Stimulated activated CD4-positive, alpha-beta T cell treated with anti-CD3 and anti-CD28 coated beads, Interleukin-1b, Interleukin-23, amount 100 ng/mL, for 1 hour (primary cell): ENCODE measurements at places on chromosomes 1 and 21.

DNA sequence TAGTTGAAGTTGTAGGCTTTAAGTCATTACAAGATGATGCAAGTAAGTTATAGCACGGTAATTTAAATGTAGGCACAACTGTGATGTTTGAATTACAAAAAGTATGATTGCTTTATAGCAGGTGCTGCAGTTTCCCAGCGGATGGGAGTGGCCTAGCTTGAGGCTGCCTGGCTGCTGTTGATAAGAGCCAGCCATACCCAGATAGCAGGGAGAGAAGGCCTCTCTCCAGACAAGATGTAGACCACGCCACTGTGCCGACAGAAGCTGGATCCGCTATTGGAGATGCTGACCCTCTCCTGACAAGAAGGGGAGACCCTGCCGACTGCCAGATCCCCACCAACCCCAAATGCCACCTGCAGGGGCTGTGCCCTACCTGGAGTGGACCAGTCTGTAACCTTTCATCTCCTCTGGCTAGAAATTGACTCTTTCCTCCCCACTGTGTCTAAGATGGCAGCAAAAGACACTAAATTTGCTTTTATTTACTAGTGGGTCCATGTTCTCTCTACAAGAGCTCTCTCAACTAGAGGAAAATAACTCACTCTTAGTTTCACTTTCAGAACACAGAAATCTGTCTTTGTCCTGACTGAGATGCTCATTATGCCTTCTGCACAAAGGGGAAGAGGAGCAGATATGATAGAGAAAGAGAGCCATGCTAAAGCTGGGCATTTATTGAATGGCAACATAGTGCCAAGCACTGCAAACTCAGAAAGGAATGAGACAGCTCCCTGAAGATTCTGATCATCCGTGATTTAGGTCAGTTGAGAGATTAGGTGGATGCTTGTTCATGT lies 127.9 kb downstream of the URB2 start:
- no peak for DNase-seq

DNA sequence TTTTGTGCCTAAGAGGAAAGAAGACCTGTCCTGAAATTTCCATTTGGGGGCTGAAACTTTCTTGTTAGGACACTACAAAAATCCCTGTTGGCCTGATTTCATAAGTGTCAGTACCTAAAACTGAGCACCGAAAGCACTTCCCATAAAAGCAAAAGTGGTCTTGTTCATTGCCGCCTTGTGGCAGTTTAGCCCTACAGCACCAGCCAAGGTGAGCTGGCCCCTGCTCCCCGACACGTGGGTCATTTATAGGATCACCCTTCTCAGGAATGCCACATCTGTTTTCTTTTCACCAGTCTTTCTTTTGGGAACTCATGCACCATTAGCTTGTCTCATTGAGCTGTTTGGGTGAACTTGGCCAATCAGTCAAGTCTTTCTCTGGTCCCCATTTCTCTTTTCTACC lies 155.8 kb upstream of the KAZN start:
- no peak for DNase-seq

DNA sequence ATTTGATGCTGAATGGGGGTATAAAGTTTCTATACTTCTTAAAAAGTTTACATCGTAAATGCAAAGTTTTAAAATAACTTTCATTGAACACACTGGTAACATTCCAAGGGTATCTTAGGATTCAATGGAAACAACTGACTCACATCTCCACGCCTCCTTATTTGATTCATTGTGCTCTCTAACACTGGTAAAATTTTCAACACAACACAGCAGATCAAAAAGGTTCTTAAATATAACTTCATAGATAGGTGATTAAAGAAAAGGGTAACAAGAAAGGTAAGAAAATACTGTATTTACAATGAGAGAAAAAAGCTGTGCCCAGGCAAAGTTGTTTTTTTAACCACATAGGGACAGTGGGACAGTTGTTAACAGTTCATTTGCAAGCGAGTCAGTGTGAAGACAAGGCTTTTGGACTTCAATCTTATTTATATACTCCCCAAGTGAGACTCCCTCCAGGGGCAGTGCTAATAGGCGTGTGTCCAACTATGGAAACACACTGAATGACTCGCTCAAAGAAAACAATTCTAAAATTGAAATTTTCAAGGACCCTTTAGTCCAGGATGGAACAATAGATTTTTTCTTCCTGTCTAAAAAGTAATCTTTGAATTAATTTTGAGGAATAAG lies 140.5 kb downstream of the TIAM1 start:
- DNase-seq, result no peak

DNA sequence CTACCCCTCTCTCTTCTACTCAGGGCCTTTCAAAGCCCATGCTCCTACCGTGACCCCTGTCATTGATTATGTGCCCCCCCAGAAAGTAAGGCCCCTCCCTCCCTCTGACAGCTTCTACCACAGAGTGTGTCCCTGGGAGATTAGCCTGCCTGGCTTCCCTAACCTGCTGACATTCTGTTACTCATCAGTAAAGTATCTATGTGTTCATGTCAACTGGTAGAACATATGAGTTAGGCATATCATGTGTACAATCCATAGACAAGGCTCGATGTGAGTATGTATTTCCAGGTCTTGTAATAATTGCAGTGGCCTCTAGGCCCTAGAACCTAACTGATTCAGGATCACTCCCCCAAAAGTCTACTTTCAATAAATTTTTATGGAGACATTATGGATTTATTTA lies 120.0 kb downstream of the GIPC2 start:
- no peak for DNase-seq

DNA sequence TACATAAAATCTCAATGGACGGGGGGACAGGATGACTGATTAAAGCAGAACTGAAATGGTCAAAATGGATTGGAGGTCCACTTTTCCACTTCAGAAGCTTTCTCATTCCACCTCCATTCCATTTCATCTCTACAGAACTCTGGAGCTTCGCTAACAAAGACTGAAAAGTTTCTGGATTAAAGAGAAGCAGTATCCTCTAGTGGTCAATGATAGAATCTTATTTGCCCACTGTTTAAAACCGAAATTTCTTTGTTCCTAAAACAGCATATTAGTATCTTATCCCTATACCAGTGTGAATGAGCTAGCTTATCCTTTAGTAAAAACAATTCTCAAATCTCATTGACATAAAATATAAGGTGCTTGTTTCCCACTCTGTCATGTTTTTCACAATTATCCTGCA lies 890.6 kb downstream of the KCNT2 start:
- no peak for DNase-seq

GRCh38 chr1:27596986-27597385 lies 7.0 kb downstream of the AHDC1 start:
- DNase-seq, result no peak

DNA sequence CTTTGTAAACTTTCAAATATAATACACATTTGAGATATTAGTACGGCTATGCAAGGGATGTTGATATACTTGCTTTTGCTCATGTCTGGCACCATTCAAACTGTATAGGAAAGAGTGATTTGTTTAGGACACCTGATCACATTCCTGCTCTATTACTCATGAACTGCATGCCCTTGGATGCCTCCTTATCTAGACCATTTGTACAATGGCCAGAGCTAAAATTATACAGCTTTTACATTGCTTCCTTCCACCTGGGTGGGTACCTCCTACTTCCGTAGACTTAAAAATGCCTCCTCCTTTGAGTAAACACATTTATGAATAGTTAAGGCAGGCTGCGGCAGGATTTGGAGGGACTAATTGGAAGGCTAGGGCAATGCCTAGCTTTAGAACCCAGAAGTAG lies 85.4 kb upstream of the PBX1 start:
- DNase-seq, result no peak

DNA sequence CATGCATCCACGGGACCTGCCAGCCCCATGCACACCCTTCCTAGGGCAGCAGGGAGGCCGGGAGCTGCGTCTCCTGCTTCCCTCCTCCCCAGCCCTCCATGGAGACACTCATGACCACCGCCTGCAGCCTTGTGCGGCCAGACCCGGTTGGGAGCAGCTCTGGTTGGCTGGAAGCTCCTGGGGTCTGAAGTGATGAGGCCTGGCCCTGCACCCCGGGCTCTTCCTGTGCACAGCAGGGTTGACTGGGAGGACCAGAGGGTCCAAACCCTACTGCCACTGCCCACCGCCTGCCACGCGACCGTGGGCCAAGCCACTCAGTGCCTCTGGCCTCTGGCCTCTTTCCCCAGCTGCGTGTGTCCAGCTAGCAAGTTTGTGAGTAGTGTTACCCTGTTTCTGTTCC lies 111.1 kb upstream of the COL6A1 start:
- DNase-seq, result no peak

GRCh38 chr1:242842094-242842493 lies 317.6 kb upstream of the PLD5 start:
- DNase-seq, result no peak

GRCh38 chr1:15406614-15407559 lies 2.8 kb upstream of the EFHD2 start:
- DNase-seq, result no peak

- no peak for DNase-seq
These were observed 12.5 kb upstream of the OLIG1 start for GRCh38 chr21:33057385-33057940.

GRCh38 chr21:42734323-42734971 lies 81.0 kb downstream of the PDE9A start:
- no peak for DNase-seq

DNA sequence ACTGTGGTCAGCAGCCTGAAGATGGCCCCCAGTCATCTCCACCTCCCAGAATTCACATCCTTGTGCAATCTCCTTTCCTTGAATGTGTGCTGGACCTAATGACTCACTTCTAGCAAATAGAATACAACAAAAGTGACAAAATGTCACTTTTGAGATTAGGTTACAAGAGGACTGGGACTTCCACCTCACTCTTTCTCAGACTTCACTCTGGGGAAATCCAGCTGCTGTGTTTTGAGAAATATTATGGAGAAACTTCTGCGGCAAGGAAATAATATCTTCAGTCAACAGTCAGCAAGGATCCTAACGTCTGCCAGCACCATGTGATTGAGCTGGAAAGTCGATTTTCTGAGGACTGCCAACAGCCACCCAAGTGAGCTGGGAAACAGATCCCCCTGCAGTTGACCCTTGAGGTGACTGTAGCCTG lies 70.5 kb upstream of the GADD45A start:
- no peak for DNase-seq

GRCh38 chr21:45554477-45555175 lies 12.4 kb upstream of the SLC19A1 start:
- peak; percentile 90 for DNase-seq

GRCh38 chr1:180956028-180956640 lies 43.4 kb downstream of the KIAA1614 start:
- no peak for DNase-seq

- no peak for DNase-seq
These were observed 32.5 kb upstream of the RGS4 start for GRCh38 chr1:163036671-163037070.

DNA sequence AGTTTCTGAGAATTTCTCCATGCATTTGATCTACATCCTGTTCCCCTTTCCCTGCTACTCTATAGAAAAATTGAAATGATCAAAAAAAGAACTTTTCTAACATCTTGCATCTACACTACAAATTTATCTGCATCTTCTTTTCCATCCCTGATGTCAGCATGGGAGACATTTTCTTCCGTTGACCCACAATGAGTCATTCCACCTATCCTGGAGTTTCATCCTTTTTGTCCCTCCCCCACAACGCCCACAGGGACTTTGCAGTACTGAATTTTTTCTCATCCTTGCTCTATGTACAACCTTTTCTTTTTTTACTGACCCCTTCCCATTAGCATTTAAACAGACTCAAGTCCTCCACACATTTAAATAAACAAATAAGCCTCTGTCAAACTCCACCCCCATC lies 112.2 kb upstream of the MROH9 start:
- no peak for DNase-seq

GRCh38 chr1:24915816-24916602 lies 14.1 kb downstream of the RUNX3 start:
- no peak for DNase-seq

DNA sequence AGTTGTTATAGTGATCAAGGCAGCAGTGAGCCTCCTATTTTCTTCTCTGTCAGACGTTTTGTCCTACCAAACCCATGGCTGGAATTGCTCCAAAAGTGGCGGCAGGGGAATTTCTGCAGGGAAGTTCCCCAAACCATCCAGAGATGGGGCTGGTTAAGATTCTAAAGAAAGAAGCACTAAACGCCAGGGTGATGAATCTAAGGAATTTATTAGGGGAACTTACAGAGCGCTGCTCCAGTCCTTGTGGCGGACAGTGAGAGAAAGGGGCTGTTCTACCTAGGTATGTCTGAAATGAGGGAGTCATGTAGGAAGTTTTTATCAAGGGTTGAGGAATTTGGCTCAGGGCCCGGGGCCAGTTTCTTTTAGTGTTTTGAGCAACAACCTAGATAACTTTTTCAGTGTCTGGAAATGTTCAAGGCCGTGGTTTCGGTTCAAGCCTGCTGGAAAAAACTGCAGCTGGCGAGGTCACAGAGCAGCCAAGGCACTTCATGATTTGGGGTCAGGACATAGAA lies 222.4 kb upstream of the B3GALT2 start:
- DNase-seq, result no peak

- DNase-seq, result peak; percentile 83
These were observed at the start of gene IL20 for GRCh38 chr1:206864939-206865671. TSS of gene IL20 (plus strand) at chr1:206865623. CDS start at chr1:206865853, 230 bp downstream.

- no peak for DNase-seq
These were observed 628.7 kb downstream of the LMO4 start for GRCh38 chr1:87957331-87957730.

DNA sequence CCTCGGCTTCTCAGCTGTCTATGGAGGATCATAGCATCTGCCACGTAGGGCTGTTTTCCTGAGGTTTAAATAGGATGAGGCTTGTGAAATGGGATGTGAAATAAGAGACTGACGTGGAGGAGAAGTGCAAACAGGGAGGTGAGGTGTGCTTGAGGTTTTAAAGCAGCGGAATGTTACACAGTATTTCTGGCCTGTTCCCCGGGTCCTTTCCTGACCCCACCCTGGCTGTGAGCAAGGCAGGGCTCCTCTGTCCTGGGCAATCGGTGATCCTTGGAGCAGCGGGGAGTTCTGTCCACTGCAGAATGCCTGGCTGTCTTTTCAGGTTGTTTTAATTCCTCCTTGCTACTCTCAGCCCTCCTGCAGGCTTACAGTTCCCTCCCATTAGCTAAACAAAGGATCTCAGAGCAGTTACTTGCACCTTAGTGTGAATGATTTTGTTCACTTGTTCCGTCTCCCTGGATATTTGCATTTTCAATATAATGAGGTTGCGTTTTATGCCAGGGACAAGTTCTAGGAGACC lies 38.6 kb downstream of the LHX4 start:
- no peak for DNase-seq

DNA sequence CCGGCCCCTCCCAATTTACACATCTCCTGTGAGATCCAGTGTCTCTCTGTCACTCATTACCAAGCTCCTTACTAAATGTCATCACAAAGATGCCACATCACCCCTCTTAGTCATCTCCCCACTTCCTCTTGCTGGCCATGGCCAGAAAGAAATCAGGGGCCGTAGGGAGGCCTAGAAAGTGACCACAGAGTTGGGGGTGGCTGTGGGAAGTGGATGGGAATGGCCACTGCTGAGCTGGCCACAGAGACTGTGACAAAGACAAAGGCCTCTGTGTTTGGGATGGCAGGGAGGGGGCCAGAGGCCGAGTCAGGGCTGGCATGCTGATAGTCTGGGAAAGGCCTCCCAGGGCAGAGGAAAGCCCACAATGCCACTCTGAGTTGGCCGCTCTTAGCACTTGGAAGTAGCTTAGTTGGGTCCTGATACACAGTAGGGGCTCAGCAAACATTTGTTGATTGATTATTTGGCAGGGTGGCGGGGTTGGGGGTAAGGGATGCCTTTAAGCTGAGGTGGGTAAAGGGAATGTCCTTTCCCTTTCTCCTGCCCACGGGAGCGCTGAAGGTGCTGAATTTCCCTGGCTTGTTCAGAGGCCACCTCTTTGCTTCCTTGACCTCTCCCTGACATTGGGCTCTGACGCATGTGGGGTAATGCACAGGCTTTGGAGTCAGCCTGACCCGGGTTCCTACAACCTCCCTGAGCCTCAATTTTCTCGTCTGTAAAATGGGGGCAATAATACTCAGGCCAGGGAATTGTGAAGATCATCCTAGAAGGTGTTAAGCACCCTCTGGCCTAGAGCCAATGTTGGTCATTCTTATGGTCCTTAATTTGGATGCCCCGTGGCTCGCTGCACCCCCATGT lies 13.2 kb downstream of the NAV1 start:
- DNase-seq, result no peak
